ENCODE measurements at places on chromosomes 4 and X. TPM values are rescaled to one million over a fixed set of nuclear protein-coding genes. Genes with fewer than 3 reads are reported as not detected.

SSX2 gene
- not detected for total RNA-seq

MAGEB1 gene
- not detected for total RNA-seq

TAF7L gene
- not detected for total RNA-seq

CCDC110 gene
- 0.79 TPM for total RNA-seq

PWWP3B gene
- total RNA-seq = not detected

STBD1 gene
- total RNA-seq = 3.6 TPM

TCEAL2 gene
- total RNA-seq = 1.4 TPM

MTCP1 gene
- total RNA-seq = 6.5 TPM

TLL1 gene
- 2.3 TPM for total RNA-seq

TCP11X2 gene
- not detected for total RNA-seq

Measured in upper lobe of left lung (tissue), 6 donors.